Karpas-422 (cell line): ENCODE measurements at places on chromosomes 6 and 20.
A peak's percentile ranks its signal among the peaks of the same experiment; 100 is the strongest.

DNA sequence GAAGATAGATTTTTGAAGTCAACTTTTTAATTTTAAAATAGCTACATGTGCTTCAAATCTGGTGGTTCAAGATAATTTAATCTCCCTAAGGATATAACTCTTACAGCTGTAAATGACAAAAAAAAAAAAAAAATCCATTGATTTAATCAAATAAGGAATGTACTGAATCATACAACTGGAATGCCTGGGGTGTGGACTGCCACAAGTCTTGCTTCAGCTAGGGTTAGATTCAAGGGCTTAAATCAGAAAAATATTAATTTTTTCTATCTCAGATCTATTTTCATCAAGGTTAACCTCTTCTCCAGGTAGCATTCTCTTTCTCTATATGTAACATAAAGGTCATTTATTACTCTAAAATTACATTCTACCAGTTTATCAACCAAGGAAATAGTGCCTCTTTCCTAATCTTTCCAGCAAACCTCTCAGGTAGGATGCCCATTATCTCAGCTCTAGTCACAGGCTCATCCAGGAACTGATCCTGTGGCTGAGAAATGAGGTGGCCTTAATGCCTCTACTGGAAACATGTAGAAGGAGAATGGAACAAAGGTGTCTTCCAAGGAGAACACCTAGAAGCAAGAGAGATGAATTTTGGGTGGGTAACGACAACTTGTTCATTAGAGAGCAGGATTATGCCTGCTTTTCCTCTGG lies 466.9 kb downstream of the CBLN4 start:
- no peak for DNase-seq

- DNase-seq = no peak
Observed at GRCh38 chr6:136729832-136730231, 62.4 kb downstream of the MAP3K5 start.

DNA sequence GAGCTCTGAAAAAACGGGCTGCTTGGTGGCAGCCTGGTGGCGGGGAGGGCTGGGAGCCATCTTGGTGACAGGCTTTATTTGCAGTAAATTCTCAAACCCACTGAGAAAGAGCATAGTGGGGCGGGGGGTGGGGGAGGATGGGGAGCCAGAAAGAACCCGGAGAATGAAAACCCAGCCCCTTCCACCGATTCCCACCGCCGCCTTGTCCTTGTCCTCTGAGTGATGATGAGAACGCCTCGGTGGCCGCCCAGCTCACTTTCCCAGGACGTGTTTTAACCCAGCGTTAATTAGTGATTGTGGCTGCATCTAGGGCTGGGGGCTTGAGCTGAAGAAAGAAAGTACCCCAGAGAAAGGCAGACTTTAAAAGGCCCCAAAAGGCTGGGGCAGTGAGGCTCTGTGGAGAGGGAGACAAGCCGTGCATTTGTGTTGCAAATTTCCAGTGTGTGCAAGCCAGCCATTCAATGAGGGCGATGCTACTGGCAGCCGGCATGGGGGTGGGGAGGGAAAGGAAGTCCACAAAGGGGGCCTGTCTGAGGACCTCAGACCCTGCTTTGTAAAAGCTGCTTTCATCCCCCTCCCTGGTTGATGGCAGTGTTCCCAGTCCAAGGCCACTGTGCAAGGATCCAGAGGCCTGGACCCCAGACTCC lies 6.2 kb upstream of the GHRH start:
- peak; percentile 70 for DNase-seq

DNA sequence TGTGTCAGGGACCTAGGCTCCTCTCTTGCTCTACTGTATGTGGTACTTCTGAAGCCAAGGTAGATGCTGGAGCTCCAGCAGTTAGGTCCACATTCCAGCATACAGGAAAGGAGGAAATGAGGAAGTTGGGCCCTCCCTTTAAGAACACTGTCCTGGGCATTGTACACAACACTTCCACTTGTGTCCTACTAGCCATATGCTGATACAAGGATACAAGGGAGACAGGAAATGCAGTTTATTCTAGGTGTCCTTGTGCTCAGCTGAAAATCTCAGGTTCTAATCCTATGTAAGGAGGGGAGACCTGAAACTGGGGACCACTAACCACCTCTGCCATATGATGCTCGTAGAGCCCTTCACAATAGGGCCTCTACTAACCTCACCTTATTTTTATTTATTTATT lies 4.2 kb downstream of the TRIB3 start:
- DNase-seq = no peak

DNA sequence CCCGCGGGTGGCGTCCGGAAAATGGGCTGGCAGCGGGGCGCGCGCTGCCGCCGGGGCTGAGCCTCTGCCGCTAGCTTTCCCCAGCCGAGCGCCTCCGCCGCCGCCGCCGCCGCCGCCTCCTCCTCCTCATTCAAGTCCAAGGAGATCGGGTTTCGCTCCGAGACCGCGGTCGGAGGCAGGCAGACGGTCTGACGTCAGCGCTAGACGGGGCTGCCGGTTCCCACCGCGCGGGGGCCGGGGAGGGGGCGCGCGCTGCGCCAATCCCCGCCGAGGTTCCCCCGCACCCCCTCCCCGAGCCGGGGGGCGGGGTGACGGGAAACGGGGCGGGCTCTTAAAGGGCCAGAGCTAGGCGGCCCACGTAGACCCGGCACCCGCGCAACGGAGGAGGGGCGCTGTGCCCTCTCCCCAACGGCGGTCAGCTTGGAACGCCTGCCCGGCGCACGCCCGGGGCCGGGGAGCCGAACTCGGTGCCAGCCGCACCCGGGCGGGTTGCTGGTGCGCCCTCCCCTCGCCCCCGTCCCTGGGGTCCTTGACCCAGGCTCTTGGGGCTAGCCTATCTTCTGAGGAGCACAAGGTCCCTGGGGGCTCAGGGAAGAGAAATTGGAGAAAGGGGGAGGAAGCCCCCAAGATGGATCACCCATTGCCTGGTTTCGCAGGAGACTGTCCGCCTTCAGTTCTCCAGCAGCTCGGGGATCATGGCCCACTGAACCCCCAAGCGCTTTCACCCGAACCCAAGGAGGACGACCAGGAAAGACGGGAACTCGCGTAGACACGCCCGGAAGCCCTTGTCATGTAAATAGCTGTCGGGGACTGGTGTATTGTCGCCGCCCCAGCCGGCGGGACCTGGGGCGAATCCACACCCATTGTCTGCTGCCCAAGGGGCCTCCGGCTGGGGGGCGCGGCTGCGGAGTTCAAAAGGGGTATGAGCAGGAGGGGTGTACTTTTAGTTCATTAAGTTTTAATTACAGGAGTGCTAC lies at the start of gene PMEPA1:
Gene PMEPA1 (minus strand): TSS at position 193 of the 977 bp plus-strand sequence. CDS start 433 bp downstream, outside the sequence.
- DNase-seq = peak; percentile 94

DNA sequence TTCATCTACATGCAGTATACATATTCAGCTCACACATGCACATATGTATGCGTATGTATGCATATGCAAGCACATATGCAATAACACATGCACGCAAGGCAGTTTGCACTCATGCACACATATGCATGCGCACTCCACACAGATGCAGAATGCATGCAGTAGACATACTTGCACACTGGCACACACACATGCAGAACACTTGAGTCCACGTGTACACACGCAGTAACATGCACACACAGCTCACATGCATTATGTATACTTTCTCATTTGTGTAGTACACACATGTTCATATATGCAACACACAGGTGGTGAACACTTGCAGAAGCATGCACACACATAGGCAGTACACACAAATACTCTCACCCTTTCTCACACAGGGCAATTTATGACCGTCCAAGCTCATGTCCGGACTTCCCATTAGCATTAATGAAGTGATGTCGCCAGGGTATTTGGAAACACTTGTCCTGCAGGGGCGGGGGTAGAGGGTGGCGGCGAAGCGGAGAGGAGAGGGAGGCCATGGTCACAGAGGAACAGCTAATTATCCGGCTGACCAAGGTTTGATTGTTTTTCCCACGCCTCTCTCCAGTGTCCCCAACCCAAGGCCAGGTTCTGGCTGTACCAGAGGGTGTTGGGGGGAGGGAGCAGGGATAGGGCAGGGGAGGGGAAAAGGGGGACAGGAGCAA lies 91.3 kb downstream of the VEGFA start:
- DNase-seq = no peak

DNA sequence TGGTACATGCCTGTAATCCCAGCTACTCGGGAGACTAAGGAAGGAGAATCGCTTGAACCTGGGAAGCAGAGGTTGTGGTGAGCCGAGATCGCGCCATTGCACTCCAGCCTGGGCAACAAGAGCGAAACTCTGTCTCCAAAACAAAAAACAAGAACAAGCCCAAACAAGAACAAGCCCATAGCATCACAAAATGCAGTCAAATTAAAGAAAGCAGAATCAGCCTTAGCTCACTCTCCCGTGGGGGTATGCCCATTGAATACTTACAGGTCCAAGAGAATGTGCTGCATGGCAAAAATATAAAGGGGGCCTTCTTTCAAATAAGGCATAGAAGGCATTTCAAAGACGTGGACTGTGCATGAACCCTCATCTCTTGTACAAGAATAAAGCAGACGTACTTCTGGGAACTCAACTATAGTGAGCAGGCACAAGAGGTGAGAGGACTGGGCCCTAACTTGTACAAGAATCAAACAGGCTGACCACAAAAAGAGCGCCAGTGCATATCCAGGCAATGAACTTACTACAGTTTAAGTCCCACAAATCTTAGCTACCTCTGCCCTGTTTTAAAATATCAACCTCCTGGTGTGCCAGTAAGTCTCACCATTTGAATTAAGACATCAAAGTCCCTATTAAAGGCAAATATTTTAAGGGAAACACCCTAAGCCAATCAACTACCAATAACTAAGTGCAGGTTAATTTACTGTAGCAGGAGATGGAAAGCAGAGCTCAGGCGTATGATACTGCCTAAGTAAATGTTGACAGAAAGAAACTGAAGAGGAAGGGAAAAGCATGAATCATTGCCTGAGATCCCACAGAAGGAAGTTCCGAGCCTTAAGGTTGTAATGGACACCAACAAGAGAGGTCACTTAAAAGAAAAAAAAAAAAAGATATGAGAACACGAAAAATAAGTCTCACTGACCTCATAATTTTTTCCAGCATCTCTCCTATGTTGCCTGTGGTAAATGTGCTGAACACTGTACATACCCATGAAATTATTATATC lies 37.4 kb downstream of the TOMM6 start:
- no peak for DNase-seq

- DNase-seq = no peak
Observed at GRCh38 chr6:109024784-109025183, 69.9 kb downstream of the SESN1 start.

DNA sequence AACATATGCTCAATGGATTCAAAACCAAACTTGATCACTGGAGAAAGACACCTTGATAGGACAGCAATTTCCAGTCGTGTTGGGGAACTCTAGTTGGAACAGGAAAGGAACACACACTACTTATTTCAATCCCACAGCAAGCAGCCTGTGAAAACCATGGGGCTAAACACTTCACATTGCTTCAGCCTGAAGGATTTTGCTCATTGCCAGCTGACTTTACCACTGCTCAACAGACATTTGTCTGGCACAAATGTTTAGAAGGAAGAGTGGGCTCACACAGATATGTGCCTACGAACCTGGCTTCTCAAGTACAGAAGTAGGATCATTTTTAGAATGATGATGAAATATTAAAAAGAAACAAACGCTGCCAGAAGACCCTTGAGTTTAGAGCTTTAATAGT lies 598.1 kb downstream of the PHF3 start:
- no peak for DNase-seq

GRCh38 chr20:1813674-1814635 lies 81.3 kb upstream of the SIRPA start:
- no peak for DNase-seq

DNA sequence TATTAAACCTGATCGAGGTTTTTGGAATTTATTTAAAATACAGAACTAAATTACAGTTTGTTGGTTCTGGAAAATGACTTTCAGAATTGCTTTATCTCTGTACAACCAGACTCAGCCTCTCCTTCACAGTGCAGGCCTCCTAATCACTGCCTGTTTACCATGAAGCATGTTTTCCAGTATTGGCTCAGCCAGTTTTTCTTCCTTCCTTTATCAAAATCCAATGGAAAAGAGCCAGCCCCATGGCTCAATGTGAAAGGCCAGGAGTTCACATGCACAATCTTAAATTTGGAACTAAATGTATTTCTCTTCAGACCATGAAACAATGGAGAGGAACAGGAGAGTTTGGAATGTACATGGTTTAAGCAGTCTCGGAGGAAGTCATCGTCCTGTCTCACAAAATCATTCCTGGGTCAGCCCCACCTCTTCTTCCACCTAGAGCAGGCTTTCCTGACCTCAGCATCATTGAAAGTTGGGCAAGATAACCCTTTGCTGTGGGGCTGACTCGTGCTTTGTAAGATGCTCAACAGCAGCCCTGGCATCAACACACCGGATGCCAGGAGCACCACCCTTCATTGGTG lies 680.9 kb upstream of the AGPAT4 start:
- no peak for DNase-seq

- DNase-seq = no peak
Observed at GRCh38 chr20:43987531-43987930, 72.9 kb downstream of the TOX2 start.

GRCh38 chr6:110412360-110412759 lies 3.0 kb downstream of the DDO start:
- DNase-seq = no peak

DNA sequence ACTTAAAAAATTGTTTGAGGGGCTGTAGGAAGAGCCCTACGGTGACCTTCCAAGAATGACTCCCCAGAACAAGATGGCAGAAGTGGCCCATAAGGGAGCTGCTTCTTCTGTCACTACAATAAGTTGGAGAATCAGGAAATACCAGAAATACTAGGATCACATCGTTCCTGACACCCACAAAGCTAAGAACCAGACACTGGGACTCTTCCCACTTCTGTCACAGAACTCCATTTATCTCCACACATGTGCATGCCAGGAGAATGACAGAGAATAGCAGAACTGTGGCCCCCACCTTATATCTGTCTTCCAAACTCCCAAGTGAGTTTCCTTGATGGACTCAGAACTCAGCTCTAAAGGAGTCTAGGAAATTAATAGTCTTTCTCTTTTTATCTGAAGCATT lies 54.6 kb upstream of the UBR2 start:
- DNase-seq = no peak

- DNase-seq = no peak
Observed at GRCh38 chr6:21383450-21384085, 210.0 kb upstream of the SOX4 start.

- DNase-seq = no peak
Observed at GRCh38 chr20:51350941-51351631, 191.4 kb downstream of the NFATC2 start.
